ENCODE measurements at places on chromosomes 3 and 15. TPM values are rescaled to one million over a fixed set of nuclear protein-coding genes. Genes with fewer than 3 reads are reported as not detected.
A peak's percentile ranks its signal among the peaks of the same experiment; 100 is the strongest.

DNA sequence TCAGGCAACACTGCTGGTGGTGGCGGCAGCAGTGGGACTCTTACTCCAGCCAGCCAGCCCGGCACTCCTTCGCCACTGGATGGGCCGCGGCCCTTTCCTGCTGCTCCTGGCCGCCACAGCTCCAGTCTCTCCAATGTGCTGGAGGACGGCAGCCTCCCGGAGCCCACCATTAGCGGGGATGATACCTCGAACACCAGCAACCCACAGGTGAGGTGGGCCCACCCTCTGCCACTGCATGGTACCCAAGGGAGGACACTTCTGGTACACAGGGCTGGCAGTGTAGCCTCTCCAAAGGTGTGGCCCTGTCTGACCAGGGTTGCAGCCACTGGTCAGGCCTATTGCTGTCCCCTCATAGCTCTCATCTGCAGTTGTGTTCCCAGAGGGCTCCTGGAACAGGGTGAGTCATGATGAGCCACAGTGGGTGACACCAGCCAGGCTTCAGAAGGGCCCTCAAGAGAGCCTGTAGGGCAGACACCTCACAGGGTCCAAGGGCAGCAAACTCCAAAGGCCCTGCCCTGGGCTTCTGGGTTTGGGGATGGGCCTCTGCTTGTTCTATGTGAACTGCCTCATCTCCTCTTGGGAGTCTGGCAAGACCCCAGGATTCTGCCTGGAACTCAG is 20.8 kb downstream of the NBEAL2 start:
- DNase-seq: peak; percentile 67

DNA sequence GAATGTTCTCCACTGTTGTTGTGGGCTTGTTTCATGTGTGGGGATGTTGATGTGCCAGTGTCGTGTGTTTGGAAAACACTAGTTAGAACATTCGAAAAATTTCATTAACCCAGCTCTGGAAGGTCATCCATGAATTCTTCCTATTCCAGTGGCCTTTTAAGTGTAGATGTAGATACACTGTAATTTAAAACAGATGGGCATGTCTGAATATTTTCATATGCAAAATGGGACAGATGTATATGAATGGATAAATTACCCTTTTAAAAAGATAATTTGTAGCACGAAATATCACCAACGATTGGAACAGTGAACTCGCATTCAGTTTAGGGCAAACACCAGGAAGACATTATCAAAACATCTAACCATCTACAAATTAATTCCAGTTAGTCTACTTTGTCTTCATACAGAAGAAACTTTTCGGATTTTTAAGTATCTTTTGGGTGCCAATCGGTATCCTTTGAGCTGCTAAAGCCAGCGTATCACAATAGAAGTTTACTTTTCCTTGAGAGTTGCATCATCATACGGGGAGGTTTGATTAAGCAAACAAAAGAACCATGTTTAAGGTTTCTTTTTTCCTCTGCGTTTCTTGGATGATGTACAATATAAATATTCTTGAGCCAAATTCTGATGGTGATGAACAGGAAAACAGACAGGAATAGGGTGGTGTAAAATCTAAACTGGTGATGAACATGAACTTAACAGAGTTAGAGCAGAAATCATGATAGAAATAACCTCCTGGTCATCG is 528.1 kb downstream of the FOXP1 start:
- peak; percentile 90 for DNase-seq

DNA sequence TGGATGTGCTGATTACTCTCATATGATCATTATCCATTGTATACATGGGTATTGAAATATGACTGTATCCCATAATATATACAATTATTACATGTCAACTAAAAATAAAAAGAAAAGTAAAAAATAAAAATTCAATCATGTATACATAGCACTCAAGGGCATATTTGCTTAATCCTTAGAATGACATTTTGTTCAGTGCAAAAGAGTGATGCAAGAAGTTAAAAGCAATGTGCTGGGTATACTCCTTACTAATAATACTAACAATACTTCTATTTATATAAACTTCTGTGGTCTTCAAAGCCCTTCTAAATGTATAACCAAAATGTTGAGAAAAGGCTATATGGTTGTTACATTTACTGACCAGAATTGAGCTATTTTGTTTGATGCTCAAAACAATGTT is 23.2 kb upstream of the TM4SF1 start:
- DNase-seq: no peak

GRCh38 chr3:107416886-107417285 is 39.6 kb downstream of the CCDC54 start:
- no peak for DNase-seq

GRCh38 chr3:72487078-72487765 is 361.0 kb downstream of the SHQ1 start:
- peak; percentile 90 for DNase-seq

GRCh38 chr3:188230962-188231361 is 77.0 kb downstream of the LPP start:
- peak; percentile 85 for DNase-seq

GRCh38 chr3:38608961-38609360 is 40.5 kb downstream of the SCN5A start:
- no peak for DNase-seq

DNA sequence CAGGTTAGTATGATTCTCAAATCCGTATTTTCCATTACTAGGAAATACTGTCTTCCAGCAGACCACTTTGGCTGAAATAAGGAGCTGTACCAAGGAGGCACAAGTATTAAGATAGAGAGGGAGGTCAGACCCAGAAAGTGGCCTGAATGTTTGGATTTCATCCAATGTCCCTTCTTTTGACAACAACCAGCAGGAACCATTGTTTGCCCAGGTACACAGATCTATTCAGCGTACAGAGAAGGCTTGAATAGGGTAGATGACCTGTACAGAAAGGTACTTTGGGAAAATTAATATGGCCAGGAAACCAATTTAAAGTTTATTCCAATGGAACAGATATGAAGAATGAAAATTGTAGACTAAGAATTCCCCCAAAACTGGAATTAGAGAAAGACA is 12.6 kb downstream of the MTHFS start:
- DNase-seq: no peak

GRCh38 chr15:59028387-59028955 is 41.0 kb downstream of the RNF111 start:
- no peak for DNase-seq

GRCh38 chr3:176208283-176208682 is 989.0 kb downstream of the TBL1XR1 start:
- DNase-seq: no peak

GRCh38 chr3:792630-793029 is 300.2 kb upstream of the CNTN6 start:
- DNase-seq: no peak

DNA sequence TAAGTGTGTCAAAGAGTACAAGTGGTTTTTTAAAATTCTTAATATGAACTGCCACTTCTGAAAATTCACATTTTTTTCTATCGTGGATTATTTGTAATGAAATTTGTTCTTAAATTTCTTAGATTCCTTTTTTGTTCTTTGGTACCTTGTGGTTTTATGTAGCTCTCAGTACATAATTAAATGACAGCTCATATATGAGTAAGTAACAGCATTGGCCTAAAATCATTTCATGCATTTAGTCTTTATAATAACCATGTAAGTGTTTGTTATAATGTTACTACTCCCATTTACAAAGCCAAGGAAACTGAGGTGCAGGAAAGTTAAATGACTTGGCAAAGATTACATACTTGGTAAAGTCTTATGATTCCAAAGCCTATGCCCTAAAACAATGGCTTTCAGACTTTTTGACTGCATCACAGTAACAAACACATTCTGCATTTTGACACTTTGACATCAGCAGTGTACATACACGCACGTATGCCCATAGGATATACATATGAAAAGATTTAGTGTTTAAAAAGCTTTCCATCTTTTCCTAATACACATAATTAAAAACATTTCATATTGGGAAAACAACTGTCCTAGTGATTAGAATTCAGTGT is 14.9 kb downstream of the SPRED1 start:
- DNase-seq: peak; percentile 15

DNA sequence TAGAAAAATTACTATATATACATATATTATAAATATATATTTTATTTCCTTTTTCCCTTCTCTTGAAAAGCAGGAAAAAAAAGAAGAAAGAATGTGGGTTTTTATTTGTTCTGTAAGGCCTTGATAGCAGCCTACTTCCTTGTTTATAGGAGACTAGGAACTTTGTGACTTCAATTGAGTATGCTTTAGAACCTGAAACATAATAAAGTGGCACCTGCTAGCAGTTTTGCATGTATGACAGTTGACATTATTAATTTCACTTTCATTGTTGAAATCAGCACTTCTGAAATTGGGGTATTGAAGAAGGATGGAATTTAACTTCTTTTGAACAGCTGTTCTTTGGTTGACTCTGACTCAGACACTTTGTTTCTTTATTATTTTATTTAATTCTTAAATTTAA is 56.9 kb downstream of the GLCE start:
- DNase-seq: no peak

- no peak for DNase-seq
These were observed 275.0 kb downstream of the ADAMTSL3 start for GRCh38 chr15:83928878-83929418.

DNA sequence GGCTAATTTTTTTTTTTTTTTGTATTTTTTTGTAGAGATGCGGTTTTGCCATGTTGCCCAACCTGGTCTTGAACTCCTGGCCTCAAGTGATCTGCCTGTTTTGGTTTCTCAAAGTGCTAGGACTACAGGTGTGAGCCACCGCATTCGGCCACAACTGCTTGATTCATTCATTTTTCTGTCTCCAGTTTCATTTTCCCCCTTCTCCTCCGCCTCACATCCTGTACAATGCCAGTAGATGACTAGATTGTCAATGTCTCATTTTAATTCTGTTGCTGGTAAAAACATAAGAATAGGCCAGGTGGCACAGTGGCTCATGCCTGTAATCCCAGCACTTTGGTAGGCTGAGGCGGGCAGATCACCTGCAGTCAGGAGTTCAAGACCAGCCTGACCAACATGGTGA is 12.0 kb upstream of the ZNF592 start:
- DNase-seq: no peak

DNA sequence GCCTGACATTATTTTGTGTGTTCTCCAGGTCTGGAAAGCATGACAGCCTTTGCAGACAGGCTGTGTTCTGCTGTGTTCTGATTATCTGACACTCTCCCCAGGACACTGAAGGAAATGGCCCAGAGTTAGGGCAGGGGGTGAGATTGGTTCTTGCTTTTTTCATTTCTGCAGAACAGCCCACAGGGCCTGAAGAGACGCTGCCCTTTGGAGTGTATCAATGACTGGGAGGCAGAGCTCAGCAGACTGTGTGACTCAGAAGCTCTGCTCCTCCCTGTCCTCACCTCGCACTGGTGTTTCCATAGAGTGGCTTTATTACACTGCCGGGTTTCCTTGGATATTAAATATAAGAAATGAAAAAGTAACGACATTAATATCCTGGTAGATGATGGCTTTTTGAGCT is 523.6 kb downstream of the NTRK3 start:
- no peak for DNase-seq

DNA sequence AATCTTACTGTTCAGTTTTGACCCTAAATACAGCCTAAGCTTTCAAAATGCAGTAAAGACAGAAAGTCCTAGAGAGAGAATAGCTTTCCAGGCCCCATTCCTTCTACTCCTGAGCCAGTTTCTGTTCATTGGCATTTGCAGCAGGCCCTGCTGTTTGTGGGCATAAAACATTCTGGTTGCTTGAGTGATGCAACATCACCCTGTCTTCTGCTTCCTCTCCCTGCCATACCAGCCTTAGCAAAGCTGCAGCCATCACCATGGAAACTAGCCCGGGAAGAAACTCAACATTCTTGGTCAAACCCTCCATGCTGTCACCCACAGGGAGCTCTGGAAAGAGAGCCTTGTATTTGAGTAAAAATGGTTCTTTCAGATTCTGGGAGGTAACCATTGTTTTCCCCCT is 325.7 kb downstream of the MAGI1 start:
- DNase-seq: no peak

GRCh38 chr3:187684880-187685279 is 14.7 kb upstream of the SST start:
- DNase-seq: peak; percentile 10

DNA sequence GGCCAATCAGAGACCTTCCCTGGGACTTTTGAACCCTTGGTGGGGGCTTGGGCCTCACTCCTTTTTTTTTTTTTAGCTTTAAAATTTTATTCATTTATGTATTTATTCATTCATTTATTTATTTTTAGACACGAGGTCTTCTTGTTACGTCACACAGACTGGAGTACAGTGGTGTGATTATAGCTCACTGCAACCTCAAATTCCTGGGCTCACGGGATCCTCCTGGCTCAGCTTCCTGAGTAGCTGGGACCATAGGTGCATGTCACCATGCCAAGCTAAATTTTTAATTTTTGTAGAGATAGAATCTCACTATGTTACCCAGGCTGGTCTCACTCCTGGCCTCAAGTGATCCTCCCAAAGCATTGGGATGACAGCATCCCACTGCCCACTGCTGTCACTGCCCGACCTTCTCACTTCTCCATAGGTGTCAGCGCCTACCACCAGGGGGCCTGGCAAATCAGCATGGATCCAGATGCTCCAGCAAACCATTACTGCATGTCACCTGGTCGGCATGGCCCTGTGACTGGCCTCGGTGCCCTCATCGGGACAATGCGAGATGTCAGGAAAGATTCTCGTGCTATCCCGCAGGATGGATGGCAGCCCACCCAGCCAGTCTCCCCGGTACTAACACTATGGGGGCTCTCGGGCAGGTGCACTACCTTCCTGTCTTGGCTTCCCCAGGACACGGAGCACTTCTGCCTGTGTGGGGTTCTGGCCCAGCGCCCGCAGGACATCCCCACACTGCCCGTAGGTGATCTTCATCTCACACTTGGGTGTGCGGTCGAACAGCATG is 3.0 kb downstream of the MYL3 start:
- DNase-seq: peak; percentile 44

The CHRM5 gene
- 0.04 TPM for total RNA-seq

The SENP2 gene
- 44.3 TPM for total RNA-seq

The ACP3 gene
- 0.15 TPM for total RNA-seq

The LYSMD2 gene
- total RNA-seq: 6.0 TPM

The TTBK2 gene
- 3.5 TPM for total RNA-seq

The SATB1 gene
- 15.6 TPM for total RNA-seq

The CPLX3 gene
- total RNA-seq: not detected

The SLC51A gene
- 10.0 TPM for total RNA-seq

The IQCF5 gene
- not detected for total RNA-seq

All from PC-3 (cell line).